AG10803 (cell line): ENCODE measurements at places on chromosomes 2 and 18.
A peak's percentile ranks its signal among the peaks of the same experiment; 100 is the strongest.

DNA sequence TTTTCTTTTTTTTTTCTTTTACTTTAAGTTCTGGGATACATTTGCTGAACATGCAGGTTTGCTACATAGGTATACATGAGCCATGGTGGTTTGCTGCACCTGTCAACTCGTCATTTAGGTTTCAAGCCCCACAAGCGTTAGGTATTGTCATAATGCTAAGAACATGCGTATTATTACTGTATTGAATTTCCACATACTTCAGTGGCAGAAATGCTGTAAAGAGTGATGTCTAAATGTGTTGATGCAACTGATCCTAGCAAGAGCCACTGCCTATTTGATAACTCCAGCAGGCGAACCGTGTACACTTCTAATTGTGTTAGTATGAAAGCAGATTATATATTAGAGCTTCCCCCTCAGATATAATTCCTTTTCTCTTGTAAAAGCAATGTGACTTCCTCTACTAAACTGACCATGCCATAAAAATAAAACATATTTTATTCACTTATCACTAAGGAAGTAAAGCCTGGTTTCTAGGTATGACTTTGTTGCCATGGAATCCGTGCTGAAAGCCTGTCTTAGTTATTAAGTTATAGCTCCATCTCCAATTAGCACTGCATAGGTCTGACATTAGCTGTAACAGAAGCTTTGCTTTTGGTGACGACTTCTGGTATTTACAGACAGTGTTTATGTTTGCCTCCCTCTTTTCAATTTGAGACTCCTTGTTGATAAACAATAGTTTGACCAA lies 280.0 kb downstream of the GALR1 start:
- no peak for DNase-seq

GRCh38 chr2:82301506-82301905 lies 1997.0 kb upstream of the LRRTM1 start:
- no peak for DNase-seq

DNA sequence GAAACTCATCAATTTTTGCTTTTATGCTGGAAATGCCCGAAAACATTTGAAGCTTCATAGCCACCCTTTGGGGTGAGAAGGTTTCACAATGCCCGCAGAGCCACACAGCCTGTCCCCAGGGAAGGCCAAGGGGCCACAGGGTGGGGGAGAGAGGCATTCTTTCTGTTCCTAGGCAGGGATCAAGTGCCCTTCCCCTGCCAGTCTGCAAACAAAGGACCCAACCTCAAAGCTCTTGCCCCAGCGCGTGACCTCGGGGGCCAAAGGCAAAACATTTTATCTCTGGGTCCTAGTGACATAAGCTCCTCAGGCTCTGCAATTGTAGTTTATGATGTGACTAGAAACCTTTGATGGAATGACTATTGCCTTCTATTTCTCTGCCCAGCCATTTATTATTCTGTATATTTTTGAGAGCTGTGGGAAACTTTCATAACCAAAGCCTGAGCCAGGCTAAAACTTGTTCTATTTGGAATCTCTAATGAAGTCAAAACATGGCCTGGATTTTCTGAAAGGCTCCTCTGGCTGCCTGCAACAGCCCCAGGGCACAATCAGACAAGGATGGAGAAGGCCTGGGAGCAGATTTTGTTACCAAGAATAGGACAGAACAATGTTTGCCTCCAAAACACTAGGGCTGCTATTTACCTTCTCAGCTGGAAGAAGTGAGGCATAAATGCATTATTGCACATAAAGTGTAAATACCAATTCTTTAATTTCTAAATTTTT lies 137.2 kb upstream of the KCTD1 start:
- no peak for DNase-seq

GRCh38 chr2:234829074-234829455 lies 122.8 kb upstream of the SH3BP4 start:
- no peak for DNase-seq

DNA sequence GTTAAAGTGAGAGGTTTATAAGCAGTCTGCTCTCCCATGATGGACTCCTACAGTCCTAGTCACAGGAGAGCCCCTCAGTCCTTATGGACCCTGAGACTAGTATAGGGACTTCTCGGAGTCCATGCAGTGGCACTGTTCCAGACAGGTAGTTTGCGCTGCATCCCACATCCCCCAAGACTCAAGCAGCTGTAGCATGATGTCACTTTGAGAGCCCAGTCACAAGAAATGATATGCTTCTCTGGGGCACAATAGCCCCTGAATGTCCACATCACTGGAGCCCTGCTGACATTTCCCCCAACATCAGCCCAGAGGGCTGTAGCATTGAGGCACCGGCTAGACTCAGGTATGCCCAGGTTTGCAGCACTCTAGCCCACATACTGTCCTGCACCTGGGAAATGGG lies 220.1 kb downstream of the OTX1 start:
- no peak for DNase-seq

- peak; percentile 95 for DNase-seq
These were observed 9.9 kb upstream of the IL1A start for GRCh38 chr2:112794131-112794733.

- DNase-seq: no peak
These were observed 11.6 kb downstream of the RAB12 start for GRCh38 chr18:8620845-8621244.

DNA sequence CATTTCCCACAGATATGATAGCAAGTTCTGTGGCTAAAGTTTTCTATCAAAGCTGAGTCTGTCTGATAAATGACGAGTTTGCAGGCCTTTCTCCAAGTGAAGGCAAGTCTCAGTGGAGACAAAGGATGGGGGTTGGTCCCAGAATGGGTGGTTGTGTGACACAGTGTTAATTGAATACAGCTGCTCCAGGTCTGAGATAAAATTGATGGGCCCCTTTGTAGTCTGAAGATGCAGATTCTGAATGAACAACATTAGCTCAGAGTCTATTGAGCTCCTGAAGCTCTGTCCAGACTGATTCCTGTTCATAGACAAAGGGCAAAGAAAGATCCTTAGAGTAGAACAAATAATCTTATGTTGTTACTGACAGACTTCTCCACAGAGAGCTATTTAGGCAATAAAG lies 296.9 kb upstream of the CYRIA start:
- no peak for DNase-seq

DNA sequence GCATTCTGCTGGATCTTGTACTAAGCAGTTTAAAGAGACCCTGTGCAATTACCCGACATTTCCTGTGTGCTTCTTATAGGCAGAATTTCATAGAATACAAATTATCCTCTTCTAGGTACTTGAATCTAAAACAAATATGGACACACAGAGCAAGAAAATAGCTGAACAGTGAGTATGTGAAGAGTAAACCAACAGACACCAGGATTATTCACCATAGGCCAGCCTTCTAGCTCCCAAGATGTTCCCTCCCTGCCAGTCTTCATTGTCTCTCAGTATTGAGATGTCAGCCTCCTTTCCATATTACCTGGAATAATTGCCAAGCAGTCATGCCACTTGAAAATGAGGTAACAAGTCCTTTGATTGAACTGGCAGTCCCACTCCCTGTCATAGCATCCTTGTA lies 187.1 kb downstream of the PTPRM start:
- no peak for DNase-seq

DNA sequence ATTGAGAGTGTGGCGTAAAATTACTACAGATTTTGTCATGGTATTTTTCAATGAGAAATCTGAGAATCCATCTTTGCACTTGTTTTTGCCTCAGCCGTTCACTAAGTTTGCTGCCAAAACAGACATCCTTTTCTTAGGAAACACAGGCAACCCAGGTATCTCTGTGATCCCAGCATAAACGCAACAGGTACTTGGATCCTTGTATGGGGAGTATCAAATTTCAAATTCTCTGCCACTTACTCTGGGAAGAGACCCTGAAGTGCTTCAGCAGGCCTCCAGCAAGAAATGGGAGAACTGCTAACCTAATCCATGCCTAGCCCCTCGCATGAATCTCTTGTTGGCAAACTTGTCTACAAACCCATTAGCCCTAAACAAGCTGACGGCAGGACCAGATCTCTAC lies 83.1 kb downstream of the BCL11A start:
- no peak for DNase-seq

GRCh38 chr2:199449455-199449854 lies 8.3 kb downstream of the SATB2 start:
- no peak for DNase-seq

GRCh38 chr2:174574657-174575056 lies 22.9 kb downstream of the WIPF1 start:
- no peak for DNase-seq

DNA sequence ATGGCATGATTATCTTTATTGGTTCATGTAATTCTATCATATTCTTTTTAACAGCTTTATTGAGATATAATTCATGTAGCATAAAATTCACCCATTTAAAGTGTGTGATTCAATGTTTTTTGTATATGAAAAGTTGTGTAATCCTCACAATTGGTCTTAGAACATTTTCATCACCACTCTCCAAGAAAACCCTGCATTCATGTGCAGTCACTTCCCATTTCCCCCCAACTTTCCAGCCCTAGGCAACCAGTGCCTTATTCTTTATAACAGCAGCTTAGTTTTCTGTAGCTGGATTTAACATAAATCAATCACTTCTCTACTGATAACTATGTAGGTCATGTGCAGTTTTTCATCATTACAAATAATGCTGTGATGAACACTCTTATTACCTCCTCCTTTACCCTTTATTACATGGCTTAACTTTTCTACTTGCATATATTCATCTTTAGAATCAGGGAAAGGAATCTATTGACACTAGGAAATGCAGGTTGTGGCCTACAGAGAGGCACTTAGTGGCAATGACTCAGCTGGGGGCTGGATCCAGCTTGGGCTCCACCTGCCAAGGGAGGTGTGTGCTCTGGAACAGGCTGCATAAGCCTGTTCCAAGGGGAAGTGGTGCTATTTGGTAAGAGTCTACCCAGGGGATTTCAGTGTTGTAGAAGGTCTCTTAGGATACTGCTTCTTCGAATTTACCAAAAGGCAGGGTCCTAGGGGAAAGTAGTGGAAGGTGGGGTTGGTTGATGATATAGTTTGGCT lies 89.1 kb downstream of the ETAA1 start:
- DNase-seq: no peak

GRCh38 chr2:32119161-32119560 lies 46.5 kb upstream of the SLC30A6 start:
- DNase-seq: no peak

GRCh38 chr2:190435031-190435670 lies 27.0 kb downstream of the MFSD6 start:
- DNase-seq: no peak

DNA sequence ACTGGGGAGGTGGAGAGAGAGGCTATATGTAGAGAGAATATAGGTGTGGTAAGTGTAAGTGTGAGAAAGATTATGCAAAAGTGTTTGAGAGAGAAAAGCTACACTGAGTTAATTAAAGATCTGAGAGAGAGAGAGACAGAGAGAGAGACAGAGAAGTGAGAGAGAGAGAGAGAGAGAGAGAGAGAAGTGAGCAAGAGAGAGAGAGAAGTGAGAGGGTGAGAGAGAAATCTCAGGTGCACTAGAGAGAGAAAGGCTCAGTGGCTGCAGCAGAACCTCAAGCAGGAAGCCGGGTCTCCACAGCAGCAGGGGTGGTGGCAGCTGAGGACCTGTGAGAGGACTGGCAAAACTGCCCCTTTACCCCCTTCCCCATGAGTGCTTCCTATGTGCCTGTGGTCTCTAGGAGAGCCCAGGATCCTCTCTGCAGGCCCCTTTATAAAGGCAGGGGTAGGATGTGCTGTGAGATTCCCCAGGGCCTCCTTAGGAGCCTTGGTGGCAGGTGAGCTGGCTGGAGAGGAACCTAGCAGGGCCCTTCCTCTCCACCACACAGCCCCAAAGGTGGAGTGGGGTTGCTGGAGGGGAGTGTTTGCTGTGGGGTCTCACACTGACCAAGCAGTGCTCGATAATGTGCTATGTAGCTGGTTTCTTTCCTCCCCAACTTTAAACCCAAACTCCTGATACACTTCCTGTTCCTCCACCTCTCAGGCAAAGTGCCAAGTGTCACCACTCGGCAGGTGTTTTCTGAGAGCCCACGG lies 52.6 kb downstream of the SLC4A5 start:
- no peak for DNase-seq

DNA sequence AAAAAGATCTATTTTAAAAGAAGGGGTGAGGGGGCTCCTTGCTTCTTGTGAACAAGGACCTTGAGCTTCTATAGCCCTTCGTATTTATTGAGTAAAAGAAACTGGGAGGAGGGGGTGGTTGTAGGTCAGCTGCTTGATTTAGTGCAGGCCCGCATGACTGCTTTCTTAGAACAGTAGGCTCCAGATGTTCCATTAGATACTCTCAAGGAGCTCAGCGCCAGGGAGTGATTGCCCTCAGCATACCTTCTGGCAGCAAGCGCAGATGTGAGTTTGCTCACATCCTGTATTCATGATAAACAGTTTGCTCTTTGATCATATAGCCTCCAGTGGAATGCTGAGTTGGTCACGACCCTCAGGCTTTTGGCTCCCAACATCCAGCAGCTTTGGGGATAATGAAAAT lies 108.9 kb upstream of the XPO1 start:
- no peak for DNase-seq

DNA sequence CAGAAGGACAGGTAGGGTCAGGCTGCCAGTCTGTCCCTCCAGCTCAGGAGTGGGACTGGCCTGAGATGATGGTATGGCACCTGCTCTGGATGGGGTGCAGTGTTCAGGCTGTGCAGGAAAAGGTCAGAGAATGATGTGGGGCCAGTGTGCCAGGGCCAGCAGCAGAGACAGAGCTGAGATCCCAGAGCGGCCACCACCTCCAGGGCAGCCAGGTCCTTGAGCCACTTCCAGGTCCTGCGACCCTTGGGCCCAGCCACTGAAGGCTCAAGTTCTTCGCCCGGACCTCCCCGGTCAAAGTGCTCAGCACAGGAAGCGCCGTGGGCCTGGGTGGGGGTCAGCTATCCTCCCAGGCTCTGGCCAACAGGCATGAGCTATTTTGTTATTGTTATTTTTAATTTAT lies 12.1 kb upstream of the ARMC9 start:
- DNase-seq: no peak

GRCh38 chr2:138104071-138104470 lies 139.8 kb downstream of the HNMT start:
- DNase-seq: no peak

GRCh38 chr2:11855064-11855760 lies 108.8 kb downstream of the LPIN1 start:
- DNase-seq: no peak

DNA sequence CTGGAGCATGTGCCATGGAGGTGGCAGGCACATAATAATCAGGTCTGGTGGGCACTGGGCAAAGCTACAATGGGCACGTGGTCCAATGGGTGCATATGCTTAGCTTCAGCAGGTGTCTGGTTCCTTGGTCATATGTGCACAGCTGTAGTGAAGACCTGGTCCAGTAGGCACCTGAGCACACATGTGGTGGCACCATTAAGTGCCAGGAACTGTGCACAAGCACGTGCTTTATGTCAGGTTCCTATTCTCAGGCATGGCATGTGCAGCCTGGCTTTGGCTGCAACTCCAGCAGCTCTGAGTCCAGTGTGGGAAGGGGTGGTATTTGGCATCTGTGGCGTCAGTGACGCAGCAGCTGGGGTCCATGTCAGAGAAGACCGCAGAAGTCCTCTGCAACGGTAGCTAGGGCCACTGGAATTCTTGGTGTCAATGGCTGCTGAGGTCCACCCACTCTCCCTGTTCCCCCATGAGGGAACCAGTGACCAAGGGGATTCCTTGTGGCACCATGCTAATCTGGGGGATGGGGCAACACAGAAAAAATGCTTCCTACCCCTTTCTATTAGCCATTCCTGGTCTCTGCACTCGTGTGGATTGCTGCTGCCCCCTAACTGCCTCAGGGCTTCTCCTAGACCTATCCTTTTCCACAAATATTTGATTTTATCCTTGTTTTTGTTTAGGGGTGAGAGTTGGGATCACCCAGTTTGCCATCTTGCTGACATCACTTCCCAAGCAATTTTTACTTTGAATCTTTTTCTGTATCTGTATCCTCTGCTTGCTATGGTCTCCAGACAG lies 262.9 kb upstream of the MAP2 start:
- DNase-seq: no peak

- no peak for DNase-seq
These were observed 237.3 kb upstream of the KLHL14 start for GRCh38 chr18:33010149-33010548.
